CD4-positive, alpha-beta T cell treated with Interleukin-15 for 4 hours (primary cell): ENCODE measurements at places on chromosomes 6 and 20.

DNA sequence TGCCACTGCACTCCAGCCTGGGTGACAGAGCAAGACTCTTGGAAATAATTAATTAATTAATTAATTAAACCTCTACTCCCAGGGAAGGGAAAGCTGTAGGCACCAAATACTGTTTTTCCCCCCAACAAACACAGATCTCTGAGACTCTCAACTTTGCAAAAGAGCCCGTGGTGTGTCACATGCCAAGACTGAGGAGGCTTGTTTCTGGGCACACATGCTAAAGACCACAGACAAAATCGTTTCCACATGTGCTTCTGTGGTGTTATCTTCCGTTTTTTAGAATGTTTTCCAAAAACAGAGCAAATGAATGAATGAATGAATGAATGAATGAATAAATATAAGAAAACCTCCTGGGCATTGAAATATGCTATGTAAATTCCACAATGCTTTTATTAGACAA, 55.6 kb upstream of the ATXN1 start:
- DNase-seq, result no peak

GRCh38 chr20:63132715-63133471, 83.0 kb downstream of the YTHDF1 start:
- DNase-seq, result no peak

DNA sequence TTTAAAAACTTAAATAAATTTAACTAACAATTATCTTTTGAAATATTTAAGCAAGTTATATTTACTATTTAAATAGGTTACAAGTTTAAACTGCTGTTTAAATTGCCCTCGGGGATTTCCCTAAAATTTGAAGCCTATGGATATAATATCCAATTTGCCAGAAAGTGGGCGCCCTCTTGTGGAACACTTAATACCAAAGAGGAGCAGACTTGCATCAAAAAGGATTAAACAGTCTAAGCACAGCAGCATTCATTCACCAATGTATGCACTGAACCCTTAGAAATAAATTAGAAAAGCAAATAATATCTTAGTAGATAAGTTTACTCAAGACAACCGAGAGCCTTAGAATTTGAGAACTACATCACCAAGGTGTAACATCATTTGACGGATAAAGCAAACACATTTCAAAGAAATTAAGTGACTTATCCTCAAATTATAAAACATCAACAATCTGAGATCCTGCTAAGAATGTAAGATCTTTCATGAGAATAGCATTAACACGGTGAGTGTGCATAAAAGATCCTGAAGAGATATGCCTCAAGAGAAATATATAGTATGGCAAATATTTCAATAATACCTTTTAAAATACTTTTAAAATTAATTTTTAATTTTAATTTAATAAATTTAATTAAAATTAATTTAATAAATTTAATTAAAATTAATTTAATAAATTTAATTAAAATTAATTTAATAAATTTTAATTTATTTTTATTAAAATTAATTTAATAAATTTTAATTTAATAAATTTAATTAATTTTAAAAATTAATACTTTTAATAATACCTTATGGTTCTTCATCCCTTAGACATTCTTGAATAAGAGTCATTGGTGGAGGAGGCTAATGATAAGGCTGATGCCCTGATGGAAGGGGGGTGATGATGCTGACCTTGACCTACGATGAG, 11.5 kb upstream of the MEP1A start:
- peak; percentile 2 for DNase-seq

DNA sequence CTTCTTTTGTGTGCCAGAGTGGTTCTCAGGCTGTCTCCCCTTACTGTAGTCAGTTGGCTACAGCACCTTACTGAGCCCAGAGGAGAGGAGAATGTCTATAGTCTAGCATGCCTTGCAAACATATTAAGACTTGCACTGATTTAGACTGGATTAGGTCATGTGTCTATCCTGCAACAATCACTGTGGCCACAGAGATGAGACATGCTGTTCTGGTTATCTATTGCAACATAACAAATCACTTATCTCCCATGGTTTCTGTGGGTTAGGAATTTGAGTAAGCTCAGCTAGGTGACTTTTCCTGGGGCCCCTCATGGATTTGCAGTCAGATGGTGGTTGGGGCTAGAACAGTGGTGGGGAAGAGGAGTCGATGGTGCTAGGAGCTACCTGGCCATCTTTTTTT, 261.3 kb downstream of the SOD2 start:
- no peak for DNase-seq

DNA sequence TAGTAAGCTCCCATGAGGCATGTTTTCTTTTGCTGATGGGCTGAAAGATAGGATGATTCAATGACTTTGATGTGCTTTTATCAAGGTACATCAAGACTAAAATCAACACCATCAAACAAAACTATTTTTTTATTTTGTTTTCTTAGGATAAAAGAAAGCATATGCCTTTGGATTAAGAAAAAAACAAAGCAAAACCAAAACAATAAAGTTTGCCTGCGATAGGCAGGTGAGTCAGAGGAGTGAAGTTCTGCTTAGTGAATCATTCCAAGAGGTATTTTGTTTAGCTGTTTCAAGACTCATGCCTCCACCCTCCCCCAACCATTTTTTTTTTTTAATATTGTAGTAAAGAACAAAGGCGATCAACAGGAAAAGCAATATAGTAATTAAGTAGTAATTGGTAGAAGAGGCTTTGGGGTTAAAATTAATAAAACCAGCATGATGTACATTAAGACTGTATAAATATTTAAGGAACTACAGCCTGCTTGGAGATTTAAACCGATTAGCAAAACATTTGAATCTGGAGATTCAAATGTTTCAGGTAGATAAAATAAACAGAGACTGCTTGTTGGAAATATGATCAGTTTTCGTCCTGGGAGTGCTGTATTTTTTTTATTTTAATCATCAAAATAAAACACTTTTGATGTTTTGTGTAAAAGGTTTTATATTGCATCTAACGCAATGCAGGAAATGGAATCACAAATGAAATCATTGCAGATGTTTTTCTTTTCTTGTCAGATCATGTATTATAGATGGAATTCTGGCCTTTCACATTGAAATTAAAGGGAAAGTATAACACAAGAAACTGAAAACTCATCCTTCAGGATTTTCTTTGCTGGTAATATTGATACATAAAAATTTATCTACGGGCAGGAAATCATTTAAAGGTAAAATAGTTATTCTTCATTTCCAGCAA, 482.3 kb upstream of the MANEA start:
- no peak for DNase-seq

GRCh38 chr6:46042355-46042999, 26.8 kb upstream of the CLIC5 start:
- peak; percentile 21 for DNase-seq

DNA sequence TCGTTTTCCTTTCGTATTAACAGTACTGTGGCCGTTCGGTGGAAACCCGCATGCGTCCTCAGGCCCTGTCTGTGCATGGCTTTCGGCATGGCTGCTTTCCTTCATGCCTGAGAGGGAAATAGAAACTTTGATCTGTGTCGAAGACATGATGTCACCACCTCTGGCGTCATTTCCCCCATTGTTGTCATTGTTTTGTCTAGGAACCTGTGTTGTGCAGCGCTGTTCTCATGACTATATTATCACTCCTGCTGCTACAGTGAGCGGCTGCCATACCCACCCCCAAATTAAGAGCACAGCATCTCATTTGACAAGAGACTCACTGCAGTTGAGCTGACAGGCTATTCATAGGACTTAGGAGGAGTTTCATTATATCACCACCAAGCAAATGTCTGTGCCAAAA, 172.3 kb downstream of the TMEM242 start:
- DNase-seq, result no peak

DNA sequence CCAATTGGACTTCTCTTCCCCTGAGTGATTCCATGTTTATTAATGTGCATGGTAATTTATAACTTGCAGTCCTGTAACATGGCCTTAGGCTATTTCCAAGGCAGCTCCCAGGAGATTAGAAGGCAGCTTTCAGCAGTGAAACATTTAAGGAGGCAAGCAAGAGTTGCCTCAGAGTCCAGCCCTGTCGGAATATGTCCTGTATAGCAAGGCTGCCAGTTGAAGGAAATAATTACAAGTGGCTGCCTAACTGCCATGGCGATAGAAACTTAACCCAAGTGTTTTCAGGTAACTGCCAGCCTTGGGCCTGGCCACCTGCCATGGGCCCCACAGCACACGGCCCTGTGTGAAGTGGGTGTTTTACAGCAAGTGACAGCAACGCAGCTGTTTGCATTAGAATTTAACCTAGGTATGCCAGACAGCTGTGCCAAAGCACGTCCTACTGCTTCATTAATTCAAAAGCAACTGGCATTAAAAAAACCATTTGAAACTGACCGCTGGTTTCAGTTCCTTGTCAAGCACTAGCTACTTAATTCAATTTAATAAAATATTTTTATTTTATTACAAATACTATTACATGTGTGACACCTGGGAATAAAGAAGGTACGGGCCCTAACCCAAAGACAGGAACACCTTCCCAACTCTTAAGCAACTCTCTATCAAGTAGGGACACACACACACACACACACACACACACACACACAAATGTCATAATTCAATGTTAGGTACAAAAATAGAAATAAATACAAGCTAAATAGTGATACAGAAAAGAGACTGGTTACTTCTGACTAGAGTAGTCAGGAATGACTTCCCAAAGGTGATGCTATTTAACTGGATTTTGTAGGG, 151.8 kb upstream of the HEY2 start:
- no peak for DNase-seq

DNA sequence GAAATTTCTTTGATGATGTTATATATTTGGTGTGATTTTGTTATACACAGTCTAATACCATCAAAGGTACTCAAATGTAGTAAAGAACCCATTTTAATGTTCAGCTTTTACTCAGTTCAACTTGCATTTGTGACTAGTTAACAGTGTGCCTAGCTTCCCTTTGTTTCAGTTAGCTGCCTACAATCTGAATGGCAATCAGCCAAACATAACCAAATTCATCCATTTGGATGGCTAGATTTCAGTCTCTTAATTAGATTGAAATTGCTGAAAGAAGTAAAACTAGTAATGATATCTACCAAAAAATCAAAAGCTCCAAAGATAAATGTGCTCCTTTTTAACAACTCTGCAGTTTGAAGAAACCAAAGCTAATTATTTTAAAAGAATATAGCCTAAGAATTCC, 6.9 kb downstream of the EPHA7 start:
- DNase-seq, result no peak

DNA sequence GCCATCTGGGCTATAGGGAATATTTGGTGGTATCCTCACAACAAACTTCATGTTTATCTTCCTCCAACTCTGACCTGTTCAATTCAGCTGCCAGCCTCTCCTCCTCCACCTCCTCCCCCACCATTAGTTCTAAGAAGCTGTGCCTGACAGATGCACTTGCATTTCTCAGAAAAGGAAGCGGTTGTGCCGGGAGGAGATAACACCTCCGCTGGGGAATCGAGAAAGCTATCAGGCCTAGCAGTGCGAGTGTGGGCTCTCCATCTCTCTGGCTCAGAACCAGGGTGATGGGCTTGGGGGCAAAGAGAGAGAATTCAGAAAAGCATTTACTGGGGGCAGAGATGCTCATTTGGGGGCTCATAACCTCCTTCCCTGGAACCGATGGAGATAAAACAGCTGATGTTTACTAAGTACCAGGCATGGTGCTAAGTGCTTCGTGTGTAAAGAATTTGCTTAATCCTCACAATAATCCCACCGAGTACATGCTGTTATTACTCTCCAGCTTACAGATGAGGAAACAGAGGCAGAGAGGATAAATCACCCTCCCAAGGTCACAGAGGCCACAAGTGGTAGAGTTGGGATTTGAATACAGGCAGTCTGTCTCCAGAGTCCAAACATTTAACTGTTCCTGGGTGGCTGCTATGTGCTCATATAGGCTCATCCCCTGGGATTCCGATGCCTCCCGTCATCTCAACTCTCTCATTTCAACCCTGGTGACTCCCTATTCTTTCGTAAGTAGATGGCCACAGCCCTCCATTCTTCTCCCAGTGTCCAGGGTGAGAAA, 38.3 kb downstream of the COX4I2 start:
- DNase-seq, result peak; percentile 91

DNA sequence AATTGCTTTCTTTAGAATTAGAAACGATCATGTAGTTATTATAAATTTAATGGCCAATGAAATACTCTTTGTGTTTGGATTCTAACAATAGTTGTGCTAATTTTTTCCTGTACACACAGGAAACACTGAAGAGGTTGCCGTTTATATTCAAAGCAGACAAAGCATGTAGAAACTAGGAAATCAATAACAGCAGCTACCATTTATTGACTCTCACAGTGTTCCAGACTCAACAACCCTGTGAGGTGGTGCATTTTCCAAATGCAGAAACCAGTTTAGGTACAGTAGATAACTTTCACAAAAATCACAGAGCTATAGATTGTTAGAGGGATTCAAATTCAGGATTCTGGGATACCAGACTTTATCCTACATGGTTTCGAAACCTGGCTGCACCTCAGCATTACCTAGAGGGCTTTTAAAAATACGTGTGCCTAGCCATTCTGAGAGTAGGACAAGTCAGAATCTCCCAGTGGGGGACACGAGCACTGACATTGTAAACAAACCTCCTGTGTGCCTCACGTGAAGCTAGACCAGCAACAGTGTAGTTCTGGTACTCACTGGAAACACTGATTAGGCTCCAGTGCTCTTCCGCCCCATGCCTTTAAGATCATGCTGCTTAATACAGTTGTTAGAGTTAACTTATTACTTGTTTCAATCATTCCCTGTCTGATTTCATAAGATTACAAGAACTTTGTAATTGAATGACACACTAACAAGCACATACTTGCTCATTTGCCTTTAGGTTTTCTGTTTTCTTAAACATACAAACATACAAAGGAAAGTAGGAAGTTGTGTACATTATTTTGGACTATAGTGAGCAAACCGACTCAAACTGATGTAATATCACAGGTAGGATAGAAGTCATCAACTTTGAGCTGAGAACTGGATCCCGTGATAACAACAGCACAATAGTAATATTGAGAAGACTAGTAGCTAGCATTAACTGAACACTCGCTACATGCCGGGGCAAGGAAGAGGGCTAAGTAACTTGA, 65.8 kb downstream of the MAP3K4 start:
- no peak for DNase-seq

DNA sequence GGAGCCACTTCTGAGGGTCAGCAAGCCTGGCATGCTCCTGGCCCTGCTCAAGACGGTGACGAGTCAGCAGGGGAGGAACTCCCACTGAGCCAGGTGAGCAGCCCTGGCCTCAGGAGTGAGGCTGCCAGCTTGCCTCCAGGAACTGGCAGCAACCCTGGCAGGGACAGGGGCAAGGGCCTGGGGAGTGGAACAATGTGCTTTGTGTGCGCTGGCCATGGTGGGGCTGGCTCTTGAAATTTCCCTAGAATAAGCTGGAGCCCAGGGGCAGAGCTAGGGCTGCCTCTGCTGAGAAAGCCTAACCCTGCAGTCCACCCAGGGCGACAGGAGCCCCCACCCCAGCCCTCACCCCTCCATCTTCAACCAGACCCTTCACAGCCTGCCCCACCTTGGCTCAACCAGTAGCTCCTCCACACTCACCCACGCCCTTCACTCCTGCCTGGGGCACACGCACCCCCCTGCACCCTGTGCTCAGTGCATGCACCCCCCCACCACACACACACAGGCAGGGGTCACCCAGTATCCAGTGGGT, 88.0 kb downstream of the MRPL14 start:
- DNase-seq, result no peak
